Stimulated activated CD8-positive, alpha-beta memory T cell treated with anti-CD3 and anti-CD28 coated beads, Interleukin-4, amount 100 ng/mL, for 4 hours (primary cell): ENCODE measurements at places on chromosomes 16 and 17.

- no peak for DNase-seq
Observed at GRCh38 chr17:72205357-72205756, 84.5 kb downstream of the SOX9 start.

DNA sequence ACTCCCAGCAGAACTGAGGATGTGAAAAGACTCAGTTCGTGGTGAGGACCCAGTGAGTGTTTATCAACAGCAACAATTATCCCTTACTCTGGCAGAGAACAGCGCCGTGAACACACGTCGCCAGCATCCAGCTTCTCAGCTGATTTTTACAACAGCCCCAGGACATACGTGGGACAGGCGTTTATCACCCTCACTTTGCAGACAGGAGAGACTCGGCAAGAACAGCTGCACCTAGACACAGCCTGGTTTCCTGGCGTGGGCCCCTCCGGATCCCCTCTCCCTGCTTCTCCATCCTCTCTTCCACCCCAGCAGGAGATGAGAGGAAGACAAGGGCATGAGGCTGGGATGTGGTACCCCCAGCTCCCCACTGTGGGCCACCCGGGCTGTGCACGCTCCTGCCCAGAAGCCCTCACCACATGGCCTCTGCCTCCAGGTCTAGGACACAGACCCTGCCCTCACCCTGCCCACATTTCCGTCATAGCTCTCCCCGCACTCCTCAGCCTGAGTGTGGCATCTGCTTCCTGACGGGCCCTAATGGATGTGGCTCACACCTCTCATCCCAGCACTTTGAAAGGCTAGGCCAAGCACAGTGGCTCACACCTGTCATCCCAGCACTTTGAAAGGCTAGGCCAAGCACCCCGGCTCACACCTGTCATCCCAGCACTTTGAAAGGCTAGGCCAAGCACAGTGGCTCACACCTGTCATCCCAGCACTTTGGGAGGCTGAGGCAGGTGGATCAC is 17.5 kb downstream of the ABR start:
- no peak for DNase-seq

DNA sequence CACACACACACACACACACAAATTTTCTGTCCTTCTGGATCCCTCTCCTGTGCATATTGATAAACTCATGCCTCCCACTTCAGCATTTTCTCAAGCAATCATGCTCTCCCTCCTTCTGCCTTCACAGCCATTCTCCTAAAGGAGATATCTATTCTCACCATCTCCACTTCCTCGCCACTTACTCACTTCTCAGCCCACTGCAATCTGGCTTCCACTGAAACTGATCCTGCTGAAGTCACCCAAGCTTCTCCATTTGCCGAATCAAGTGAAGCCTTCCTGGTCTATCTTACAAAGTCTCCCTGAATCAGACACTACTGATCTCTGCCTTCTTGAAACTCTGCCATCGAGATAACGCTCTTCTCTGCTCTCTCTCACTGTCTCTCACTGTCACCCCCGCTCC is 54.0 kb upstream of the GNAO1 start:
- no peak for DNase-seq

GRCh38 chr17:72297326-72298115 is 176.7 kb downstream of the SOX9 start:
- DNase-seq = no peak

GRCh38 chr17:81230043-81230820 is 7.5 kb upstream of the CEP131 start:
- DNase-seq = no peak

DNA sequence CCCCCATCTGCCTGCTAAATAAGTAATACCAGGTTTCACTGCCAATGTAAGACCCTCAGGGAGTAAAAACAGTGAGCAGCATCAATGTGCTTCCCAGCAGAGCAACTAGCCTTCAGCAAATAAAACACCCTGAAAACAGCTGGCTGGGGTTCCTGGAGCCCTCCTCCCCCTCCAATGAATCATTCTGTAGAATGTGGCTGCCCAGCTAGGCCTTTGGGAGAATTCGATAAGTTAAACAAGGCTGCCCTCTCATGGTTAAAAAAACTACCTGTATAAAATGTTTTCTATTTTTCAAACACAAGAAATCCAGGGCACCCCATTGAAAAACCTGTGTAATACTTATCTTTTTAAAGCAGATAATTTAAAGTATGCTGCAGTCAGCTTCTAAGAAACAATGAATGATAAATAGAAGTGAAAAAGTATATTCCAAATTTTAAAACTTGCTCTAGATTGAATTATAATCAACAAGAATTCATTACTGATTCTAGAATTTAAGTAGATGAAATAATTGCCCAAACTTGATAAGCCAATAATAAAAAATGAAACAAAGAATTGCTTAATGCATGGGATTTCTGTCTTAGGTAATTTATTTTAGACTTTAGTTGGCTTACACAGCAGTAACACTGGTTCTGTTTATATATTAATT is 9.4 kb upstream of the TOM1L1 start:
- no peak for DNase-seq

DNA sequence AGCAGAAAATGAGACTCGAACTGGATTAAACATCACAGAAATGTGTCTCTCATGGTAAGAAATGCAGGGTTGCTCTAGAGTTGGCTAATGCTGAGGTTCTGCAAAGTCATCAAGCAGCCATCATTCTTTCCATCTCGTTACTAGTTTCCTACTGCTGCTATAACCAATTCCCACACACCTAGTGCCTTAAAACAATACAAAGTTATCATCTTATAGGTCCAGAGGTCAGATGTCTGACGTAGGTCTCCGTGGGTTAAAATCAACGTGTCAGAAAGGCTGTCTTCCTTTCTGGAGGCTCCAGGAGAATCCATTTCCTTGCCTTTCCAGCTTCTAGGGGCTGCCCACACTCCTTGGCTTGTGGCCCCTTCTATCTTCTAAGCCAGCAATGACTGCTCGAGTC is 118.6 kb downstream of the STX8 start:
- DNase-seq = no peak

DNA sequence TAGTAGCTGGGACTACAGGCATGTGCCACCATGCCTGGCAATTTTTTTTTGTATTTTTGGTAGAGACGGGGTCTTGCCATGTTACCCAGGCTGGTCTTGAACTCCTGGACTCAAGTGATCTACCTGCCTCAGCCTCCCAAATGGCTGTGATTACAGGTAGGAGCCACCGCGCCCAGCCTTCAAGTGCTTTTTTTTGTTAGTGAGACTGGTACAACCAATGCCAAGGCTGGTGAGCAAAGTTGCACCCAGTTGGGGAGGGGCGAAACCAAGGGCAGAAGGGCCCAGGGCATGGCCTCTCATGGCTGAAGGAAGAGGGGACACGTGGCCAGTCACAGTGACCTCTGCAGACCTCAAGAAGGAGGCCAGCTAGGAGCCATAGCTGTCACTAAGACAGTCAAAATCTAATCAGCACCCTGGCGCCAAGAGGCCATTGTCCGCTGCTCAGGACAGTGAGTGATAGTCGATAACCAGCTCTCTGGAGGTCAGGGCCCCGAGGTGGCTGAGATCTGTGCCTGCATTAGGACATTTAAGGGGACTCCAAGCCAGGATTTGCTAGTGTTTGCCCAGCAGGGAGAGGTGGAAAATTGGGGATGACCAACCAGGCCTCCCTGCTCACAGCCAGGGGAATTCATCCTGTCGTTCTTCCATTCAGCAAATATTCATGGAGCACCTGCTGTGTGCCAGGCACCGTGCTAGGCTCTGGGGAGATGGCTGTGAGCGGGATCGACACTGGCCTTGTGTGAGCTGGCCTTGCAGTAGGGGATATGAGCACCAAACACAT is 10.2 kb downstream of the IL4R start:
- DNase-seq = no peak

GRCh38 chr16:84508502-84508901 is 4.0 kb upstream of the MEAK7 start:
- no peak for DNase-seq

DNA sequence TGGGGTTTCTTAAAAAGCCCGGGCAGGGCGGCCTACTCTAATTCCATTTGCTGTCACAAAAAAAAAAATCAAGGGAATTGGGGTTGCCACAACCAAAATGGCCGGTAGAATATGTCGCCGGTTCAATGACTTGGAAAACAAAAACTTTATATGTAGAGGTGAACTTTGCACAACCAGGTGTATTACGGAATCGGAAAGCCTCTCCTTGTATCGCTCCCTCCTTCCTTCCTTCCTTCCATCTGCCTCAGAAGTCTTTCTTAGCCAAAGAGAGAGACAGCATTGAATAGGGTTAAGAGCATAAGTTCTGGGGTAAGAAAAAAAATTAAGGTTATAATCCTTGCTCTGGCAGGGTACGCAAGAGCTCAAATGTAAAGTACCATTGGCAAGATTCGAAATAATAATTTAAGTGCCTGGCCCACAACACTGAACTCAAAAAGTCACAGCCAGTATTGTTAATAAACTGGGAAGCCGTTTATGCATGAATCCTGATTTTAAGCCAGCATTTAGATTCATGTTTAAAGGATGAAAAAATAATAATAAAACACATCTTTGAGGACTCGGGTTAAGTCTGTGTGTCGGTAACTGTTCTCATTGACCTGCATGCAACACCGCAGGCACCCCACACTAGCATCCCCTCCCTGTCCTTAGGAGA is 522 bp upstream of the GLG1 start:
- DNase-seq = no peak

DNA sequence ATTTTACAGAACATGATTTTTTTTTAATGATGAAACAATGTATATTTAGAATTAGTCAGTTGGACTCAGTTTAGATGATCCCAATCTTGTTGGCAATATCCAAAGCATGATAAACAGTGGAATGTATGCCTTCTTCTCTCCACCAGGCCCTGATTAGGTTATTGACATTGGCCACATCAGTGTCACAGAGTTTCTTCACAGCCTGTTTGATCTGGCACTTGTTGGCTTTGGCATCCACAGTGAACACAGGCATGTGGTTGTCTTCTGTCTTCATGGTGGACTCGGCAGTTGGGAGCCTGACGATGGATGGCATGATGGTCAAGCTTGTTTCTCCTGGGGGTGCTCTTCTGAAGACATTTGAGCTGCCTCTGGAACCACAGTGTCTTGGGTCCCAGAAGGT is 317.5 kb downstream of the PMP22 start:
- no peak for DNase-seq

DNA sequence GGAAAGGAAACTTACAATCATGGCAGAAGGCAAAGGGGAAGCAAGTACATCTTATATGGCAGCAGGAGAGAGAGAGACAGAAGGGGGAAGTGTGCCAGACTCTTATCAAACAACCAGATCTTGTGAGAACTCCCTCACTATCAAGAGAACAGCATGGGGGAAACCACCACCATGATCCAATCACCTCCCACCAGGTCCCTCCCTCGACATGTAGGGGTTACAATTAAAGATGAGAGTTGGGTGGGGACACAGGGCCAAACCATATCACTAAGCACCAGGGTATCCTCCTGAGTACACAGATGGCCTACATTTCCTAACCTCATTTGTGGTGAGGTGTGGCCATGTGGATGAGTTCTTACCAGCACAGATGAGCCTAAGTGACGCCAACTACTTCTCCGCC is 348.6 kb upstream of the ZFHX3 start:
- no peak for DNase-seq
